Daoy (cell line): ENCODE measurements at places on chromosomes 4 and X. TPM values are rescaled to one million over a fixed set of nuclear protein-coding genes. Genes with fewer than 3 reads are reported as not detected.
A peak's percentile ranks its signal among the peaks of the same experiment; 100 is the strongest.

Gene LIMCH1
- 30.2 and 40.7 TPM in 2 replicates for total RNA-seq

DNA sequence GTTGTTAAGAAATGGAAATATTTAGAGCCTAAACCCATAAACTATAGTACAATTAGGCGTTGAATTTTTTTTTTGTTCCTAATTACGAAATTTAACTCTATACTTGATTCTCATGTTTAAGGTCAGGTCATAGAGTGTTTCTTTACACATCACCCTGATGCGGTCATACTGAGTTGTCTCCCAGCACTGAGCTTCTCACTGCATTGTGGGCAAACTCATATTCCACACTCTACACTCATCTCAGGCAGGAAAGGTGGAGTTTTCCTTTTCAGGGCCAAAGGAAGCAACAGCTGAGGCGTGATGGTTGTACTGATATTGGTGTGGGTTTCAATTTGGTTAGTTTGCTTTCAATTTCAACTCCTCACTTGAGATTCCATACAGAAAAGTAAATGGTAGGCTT, 75.4 kb downstream of the FAT4 start:
- DNase-seq = peak; percentile 63

- no peak for DNase-seq
Measured at GRCh38 chr4:20383283-20383682, 131.6 kb downstream of the SLIT2 start.

DNA sequence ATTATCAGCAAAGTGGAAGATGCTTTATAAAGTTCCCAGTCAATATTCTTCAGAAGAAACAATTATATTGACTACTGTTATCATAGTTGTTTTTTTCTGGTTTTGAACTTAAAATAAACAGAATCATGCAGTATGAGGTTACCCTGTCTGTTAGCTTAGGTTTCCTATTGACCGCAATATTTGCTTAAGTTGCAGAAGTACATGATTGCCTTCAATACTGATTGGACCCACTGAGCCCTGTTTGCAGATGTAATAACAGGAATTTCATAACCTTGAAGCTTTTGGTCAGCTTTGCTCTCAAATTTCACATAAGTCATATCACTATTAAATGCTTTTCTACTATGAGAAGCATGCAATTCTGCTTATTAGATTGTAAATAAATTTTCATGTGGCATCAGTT, 229.1 kb upstream of the FSTL5 start:
- DNase-seq = no peak

DNA sequence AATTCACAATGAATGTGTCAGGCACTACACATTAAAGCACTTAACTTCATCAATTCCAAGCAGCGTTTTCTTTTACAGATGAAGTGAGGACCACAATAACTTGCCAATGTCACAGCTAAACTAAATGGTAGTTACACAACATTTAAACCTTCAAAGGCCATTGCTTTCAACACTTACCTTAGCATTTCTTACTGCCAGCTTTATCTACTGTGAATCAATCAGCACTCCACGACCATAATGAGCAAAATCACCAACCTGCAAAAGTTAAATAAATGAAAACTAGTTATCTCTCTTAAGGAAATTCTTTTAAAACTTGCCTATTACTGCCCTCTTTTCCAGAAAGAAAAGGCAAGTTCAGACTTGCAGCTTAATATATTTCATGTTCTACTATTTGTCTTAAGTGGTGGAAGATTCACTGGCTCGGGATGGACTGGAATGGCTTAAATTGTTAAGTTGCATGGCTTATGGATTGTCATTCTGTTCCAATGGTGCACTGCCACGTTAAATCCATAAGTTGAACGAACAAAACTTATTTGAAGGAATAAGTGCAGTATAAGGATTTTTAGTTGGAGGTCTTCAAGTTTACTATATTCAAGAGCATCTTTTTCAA, 8.3 kb downstream of the RBMX start:
- DNase-seq = no peak

- no peak for DNase-seq
Measured at GRCh38 chrX:78886550-78886949, 58.6 kb upstream of the P2RY10 start.

DNA sequence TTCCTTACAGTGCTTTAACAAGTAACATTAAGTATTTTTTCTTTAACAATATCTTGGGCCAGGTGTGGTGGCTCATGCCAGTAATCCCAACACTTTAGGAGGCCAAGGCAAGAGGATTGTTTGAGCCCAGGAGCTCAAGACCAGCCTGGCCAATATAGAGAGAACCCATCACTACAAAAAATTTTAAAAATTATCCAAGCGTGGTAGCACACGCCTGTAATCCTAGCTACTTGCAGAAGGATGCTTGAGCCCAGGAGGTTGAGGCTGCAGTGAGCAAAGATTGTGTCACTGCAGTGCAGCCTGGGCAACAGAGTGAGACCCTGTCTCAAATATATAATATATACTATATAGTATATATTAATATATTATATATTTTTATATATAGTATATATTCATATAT, 162.2 kb downstream of the ZNF674 start:
- no peak for DNase-seq

GRCh38 chr4:19728773-19729172, 522.9 kb upstream of the SLIT2 start:
- no peak for DNase-seq

- no peak for DNase-seq
Measured at GRCh38 chrX:101040197-101040596, 11.7 kb downstream of the TRMT2B start.

GRCh38 chr4:152200511-152201333, 335.2 kb downstream of the FBXW7 start:
- DNase-seq = no peak

Gene ANKRD37
- 0.36 and 0.97 TPM in 2 replicates for total RNA-seq

Gene PAGE1
- total RNA-seq = 22.4 and 35.4 TPM in 2 replicates

DNA sequence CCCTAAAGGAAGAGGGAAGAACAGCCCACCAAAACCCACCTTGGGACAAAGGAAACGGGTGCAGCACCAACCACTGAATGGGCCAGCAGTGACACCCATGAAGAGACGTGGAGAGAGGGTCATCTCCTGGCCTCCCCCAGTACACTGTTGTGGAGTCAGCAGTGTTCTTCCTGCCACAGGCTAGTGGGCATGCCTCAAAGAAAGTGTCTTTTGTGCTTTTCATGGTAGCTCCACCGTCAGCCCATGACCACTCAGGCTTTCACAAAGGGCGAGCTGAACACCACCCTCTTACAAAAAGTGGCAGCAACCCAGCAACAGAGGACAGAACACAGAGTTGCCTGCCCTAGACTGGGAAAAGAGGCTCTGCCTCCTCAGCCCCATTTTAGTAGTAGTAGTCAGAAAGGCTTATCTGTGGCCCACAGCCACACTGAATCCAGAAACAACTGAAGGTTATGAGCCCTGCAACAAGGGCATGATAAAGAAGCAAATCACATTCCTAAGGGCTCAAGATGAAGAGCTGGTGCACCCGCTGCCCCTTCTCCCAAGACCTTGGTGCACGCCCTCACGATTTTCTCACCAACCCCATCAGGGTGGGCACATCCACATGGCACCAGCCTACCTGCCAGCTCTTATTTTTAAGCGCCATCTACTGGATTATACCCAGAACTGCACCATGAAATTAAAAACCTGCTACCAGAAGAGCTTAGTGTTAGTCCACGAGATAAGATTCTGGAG, 53.1 kb downstream of the RAB28 start:
- DNase-seq = no peak

Gene EDA2R
- total RNA-seq = 0.40 TPM in 1 of 2 replicates, not detected in the other

Gene AMBN
- 0.06 TPM in 1 of 2 replicates, not detected in the other for total RNA-seq

- DNase-seq = no peak
Measured at GRCh38 chr4:29704059-29704458, 1016.1 kb upstream of the PCDH7 start.

Gene GPR82
- total RNA-seq = not detected in 2 replicates

GRCh38 chrX:11619441-11619840, 46.3 kb downstream of the ARHGAP6 start:
- no peak for DNase-seq

Gene MORC4
- 9.9 and 15.5 TPM in 2 replicates for total RNA-seq

- DNase-seq = no peak
Measured at GRCh38 chr4:53156896-53157295, 209.0 kb downstream of the SCFD2 start.

DNA sequence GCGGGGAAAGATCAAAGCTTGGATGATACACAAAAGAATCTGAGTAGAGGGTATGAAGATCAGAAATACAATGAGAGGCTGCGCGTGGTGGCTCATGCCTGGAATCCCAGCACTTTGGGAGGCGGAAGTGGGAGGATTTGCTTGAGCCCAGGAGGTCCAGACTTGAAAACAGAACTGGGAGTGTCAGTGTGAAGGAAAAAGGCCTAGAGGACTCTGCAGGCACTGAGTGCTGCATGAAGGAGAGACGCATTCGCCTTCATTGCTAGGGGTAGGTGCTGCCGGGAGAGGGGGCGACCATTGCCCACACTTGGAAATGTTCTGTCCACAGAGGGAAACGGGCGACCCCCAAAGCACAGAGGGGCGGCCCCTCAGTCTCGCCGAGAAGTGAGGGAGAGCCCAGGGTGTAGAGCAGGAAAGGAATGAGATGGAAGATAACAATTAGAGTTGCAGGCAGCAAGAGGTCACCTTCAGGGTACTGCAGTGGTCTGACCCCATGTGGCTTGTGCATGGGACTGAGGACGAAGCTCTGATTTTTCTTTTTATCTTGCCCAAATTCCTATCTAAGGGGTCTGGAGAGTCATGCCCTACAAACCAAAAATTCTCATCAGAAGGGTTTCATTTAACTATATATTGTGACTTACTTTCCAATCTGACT, 31.8 kb upstream of the ARSD start:
- DNase-seq = no peak

Gene SLC2A9
- total RNA-seq = 1.2 TPM in 1 of 2 replicates, not detected in the other

Gene NKX6-1
- 0.86 and 1.9 TPM in 2 replicates for total RNA-seq

- no peak for DNase-seq
Measured at GRCh38 chrX:34218063-34218462, 85.9 kb upstream of the FAM47A start.

Gene RHOXF1
- total RNA-seq = not detected in 2 replicates

Gene RNF212
- not detected in 2 replicates for total RNA-seq

GRCh38 chr4:183700407-183700806, 41.3 kb downstream of the TRAPPC11 start:
- DNase-seq = no peak

Gene SPANXA1
- total RNA-seq = 25.7 TPM in 1 of 2 replicates, not detected in the other

DNA sequence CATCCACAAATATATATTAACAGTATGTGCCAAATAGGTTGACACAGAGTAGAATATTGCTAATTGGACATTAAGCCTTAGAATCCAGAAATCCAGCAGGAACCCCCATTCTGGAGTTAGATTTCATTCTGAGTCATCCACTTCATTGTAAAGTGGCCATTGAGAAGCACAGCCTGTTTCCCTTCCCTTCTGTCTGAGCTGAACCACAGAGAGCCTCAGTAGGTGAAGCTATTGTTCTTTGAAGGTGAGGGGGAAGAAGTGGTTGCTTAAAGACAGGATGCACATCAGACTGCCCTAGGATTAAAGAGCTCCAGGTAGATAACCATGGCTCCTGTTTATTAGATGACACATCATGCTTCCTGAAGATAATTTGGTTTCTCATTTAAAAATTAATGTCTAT, 30.6 kb upstream of the MCF2 start:
- peak; percentile 58 for DNase-seq

Gene DSPP
- total RNA-seq = not detected in 2 replicates

- DNase-seq = no peak
Measured at GRCh38 chr4:185119927-185120630, 23.0 kb upstream of the SLC25A4 start.

DNA sequence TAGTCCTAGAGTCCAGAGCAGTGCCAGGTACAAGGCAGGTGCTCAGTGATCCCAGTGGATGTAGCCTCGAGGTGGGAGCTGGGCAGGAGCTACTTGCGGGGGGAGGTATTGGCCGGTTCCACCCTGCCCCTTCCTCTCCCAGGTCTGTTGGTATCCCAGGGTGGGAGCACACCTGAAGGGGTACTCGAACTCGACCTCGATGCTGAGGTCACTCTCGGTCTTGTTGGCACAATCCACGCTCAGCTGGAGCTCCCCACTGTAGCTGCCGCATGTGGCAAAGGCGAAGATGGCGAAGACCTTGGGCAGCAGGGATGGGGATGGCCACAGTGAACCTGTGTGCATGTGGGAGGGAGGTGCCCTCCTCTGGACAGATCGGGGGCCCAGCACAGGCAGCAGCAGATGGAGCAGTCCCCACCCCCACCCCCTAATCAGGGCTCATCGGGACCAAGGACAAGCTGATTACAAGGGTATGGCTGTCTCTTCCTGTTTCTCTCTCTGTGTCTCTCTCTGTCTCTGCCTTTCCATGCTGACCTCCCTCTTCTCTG, 2.4 kb downstream of the SYP start:
- no peak for DNase-seq

DNA sequence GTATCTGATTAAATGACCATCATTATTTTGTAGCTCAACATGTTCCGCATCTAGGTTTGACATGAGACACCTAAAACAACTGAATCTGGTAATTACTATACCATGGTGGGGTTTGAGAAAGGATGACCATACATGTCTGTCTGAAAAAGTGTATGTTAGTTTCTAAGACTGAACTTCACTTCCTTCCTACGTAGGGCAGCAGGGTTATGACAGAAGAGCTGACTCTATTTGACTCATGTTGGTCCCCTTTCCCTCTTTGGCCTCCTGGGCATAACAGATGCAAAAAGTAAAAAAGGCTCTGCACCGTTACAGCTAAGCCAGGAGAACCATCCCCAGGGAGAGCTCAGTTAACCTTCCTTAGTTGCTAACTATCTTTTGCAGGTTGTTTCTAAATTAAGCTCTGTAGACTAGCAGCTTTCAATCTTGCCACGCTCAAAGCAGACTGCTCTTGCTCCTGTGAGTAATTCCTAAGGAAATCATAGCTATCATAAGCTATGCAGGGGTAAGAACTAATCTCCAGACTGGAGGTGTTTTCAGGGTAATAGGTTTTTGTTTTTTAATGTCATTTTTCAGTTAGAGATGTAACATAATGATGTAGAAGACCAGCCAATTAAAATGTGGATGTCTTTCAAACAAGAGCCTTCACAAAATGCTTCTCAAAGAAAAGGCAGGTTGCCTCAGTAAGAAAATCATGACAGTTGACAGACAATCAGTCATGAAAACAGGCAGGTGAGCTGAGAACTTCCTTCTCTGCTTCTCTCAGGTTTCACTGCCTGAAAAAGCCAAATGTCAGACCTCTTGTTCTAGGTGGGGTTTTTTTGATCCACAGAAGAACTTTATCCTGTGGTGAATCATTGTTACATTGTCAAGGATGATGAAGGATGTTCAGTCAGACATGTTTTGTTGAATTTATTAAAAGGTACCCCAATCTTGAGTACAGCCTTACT, 66.9 kb upstream of the DAPP1 start:
- DNase-seq = no peak

- peak; percentile 3 for DNase-seq
Measured at GRCh38 chr4:108937066-108937465, 174.2 kb upstream of the ETNPPL start.
